ENCODE measurements at places on chromosomes 13 and 19.

GRCh38 chr13:50844084-50844875 is 788 bp upstream of the DLEU7 start:
- no peak for DNase-seq

DNA sequence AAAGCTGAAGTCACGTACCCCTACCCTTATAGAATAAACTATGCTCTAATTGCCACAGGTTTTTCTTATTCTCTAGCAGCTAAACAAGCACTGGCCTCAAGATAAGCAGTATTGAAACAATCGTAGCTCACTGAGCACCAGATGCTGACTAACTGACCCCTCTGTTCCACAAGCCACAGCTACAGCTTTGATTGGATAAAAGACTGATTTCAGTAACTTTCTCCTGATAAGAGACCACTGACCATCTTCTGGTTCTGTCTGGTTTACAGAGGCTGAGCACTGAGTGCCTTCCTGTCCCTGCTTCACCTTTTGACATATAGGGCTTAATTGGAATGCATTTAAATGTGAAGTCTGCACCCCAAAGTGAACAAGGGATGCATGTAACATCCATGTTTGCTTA is 8.4 kb upstream of the RAP2A start:
- no peak for DNase-seq

- no peak for DNase-seq
These were observed 6.3 kb upstream of the GPR183 start for GRCh38 chr13:99313501-99313900.

DNA sequence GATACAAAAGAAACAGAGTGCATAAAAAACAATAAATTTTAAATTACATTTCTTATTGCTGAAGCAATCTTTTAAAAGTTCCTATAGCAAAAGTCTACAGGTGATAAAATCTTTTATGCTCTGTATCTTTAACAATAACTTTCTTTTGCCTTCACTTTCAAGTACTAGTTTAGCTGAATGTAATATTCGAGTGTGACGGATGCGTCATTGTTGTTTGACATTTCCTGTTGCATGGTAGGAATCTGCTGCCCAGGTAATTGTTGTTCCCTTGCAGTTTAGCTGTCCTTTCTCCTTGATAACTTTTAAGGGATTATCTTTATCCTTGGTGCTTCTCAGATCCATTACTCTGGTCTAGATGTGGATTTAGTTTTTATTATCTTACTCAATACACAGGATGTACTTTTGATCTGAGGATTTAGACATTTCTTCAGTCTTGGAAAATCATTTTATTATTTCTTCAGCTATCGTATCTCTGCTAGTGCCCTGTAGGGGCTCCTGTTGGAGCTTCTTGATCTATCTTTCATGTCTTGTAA is 2.1 kb upstream of the CPB2 start:
- DNase-seq: no peak

GRCh38 chr13:87356314-87356713 is 314.9 kb upstream of the SLITRK5 start:
- no peak for DNase-seq

GRCh38 chr13:73216381-73216831 is 157.6 kb downstream of the KLF5 start:
- no peak for DNase-seq

DNA sequence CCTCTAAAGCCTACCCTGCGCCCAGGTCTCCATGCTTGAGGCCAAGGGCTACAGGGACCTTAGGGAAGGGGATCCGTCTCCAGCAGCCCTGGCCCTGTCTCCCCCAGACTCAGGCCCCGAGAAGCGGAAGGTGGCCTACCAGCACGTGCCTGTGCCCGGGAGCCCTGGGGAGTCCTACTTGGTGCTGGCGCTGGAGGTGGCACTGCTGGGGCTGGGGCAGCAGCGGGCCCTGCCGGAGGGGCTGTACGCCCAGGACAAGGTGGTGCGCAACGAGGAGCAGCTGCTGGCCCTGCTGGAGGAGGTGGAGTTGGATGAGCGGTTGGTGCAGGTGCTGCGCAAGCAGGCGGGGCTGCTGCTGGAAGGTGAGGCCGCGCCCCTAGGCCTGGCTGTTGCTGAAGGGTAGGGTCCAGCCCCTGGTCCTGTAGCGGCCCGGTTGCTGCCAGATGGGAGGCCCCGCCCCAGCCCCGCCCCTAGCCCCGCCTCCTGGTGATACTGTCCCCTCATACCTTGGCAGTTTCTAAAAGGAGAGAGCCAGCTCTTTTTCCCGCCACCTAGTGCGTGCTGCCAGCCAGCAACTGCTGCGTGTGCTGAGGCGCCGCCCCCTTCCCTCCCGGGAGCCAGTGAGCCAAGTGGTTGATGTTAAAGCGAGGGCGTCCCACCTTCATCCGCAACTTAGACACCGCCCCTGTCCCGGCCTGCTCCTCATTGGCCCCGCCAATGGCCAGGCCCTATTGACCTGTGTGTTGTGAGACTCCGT is 22.6 kb downstream of the ZSWIM4 start:
- DNase-seq: no peak

GRCh38 chr13:52127783-52128702 is 830 bp downstream of the NEK5 start:
- peak; percentile 69 for DNase-seq

DNA sequence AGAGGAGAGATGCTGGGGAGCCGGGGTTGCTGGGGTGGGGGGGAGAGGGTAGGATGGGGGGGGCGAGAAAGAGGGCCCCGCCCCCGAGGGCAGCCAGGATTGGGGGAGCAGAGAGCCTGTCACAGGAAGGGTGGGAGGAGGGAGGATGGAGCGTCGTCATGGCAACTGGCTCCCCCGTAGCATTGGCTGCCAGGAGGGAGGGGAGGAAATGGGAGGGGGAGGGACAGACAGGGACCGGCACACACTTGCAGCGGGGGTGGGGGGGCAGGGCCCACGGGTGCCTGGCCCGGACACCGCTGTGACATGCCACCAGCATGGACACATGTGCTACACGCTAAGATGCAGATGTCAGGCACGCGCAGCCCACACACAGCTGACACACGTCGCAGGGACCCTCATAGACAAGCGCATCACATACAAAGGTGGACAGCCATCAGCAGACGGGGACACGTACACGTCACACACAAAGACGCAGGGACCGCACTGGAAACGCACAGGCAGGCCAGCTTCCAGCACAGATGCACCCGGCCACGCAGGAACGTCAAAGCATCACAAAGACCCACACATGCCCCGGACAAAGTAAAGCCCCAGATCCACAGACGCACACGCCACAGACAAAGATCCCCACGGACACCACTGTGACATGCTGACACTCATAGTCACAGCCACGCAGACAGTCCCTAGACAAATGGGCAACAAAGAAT is at the start of gene LMTK3:
TSS of gene LMTK3 (minus strand) at position 36 of the 704 bp plus-strand sequence. CDS start 259 bp downstream, outside the sequence.
- no peak for DNase-seq

DNA sequence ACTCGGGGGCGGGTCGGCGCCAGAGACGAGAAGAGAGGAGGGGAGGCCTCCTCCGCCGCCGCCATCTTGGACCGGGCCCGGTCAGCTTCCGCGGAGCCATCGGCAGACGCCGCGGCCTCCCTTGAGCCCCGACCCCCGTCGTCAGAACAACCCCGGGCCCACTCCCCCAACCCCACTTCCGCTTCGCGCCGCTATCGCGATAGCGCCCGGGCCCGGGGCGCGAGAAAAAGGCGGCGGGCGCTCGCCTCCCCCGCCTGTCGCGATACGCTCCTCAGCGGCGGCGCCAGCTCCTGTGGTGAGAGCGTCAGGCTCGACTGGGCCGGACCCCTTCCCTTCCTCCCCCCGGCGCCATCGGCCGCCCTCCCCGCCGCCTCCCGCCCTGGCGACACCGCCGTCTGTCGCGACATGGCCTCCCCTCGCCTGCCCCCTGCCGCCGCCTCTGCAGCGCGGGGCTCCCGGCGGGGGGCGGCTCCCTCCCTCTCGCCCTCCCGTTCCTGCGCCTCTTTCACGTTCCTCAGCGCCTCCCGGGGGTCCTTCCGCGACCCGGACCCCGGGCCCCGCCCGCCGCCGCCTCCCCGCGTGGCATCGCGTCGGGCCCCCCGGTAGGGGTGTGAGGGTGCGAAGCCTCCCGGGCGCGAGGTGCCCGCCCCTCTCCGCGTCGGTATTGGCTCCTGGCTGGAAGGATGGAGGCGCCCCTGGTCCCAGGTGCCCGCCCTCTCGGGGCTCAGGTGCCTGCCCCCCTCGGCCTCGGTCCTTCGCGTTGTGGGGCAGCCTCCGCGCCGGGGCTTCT is at the start of gene CNOT3:
TSS of gene CNOT3 (plus strand) at position 64 of the 790 bp plus-strand sequence. CDS start 5,217 bp downstream, outside the sequence.
- DNase-seq: no peak

DNA sequence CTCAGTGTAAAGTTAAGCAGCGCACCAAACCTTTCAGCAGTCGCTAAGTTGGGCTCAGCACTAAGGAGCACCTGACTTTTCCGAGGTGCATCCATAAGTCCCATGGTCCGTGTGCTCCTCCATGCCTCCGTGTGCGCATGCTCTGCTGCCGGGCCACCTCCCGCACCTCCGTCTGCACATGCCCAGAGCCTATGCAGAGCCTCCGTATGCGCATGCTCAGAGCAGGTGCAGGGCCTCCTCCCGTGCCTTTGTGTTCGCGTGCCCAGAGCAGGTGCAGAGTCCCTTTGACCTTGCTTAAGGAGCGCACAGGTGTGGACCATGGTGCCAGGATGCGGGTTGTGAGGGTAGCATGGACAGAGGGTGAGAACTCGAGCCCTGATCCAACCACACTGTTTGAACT is 46.0 kb downstream of the ATP11A start:
- no peak for DNase-seq

DNA sequence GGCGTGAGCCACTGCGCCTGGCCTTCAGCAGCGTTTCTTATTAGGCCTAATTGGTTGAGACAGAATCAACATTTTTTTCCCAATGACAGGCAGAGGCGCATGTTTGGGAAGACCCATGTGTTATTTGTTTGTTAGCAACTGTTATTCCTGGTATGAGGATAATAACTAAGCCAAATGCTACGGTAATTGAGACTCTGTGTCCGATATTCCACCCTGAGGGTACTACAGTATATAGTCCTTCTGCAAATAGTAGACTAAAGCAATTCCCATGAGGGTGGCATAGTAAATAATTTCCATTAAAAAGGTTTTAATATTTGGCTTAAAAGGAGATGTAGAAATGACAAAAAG is 18.4 kb upstream of the CCL25 start:
- no peak for DNase-seq

GRCh38 chr13:99305158-99305557 is 2.0 kb downstream of the GPR183 start:
- no peak for DNase-seq

- no peak for DNase-seq
These were observed 19.8 kb downstream of the RBM26 start for GRCh38 chr13:79386125-79386826.

GRCh38 chr13:44543369-44543768 is 32.8 kb downstream of the TSC22D1 start:
- DNase-seq: no peak

DNA sequence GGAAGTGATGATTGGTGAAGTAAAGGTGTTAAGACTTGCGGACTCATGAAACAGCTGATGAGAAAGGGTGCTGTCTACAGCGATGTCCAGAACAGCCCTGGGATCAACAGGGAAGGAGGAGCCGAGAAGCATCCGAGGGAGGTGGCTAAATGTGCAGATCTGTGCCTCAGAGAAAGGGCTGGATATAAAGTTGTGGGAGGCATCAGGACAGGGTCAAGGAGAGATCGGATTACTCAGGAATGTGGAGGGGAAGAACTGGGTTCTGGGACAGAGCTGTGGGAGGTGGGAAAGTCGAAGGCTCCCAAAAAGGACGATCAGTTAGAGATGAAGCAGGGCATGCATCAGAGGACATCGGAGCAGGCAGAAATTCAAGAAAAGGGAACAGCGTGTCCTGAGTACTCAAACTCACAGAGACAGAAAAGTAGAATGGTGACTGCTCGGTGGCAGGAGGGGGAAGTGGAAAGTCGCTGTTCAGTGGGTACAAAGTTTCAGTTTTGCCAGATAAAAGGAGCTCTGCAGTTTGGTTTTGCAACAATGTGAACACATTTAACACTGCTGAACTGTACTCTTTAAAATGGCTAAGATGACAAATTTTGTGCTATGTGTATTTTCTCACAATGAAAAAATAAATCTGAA is 1.9 kb downstream of the SIGLEC14 start:
- no peak for DNase-seq

DNA sequence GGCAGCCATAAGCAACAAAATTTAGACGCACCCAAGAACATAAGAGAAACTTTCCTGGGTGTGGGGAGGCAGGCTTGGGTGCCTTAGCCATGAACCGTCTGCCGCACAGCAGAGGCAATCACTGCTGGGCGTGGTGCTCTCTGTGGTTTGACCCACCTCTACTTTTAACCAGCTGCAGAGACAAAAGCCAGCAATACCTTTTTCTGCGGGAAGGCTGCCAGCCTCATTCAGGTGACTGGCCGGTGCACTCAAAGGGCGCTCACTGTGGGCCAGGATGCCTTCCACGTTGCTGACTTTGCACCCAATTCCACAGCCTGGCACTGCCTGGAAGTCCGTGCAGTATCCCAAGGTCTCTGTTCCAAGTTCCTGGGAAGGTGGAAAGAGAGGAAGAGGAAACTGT is 69.1 kb downstream of the ATP7B start:
- no peak for DNase-seq
